HT-29 (cell line): ENCODE measurements at places on chromosomes 7 and 10. TPM values are rescaled to one million over a fixed set of nuclear protein-coding genes. Genes with fewer than 3 reads are reported as not detected.

OR13A1 gene
- not detected in 2 replicates for total RNA-seq

CCDC7 gene
- total RNA-seq: 0.31 and 1.3 TPM in 2 replicates

NAT16 gene
- total RNA-seq: 0.13 TPM in 2 replicates

PRLHR gene
- not detected in 2 replicates for total RNA-seq

EGR2 gene
- total RNA-seq: 3.7 and 5.6 TPM in 2 replicates

H2BK1 gene
- not detected in 2 replicates for total RNA-seq

LIPN gene
- total RNA-seq: not detected in 2 replicates

CYP3A7 gene
- total RNA-seq: 0.10 TPM in 1 of 2 replicates, not detected in the other

DNA sequence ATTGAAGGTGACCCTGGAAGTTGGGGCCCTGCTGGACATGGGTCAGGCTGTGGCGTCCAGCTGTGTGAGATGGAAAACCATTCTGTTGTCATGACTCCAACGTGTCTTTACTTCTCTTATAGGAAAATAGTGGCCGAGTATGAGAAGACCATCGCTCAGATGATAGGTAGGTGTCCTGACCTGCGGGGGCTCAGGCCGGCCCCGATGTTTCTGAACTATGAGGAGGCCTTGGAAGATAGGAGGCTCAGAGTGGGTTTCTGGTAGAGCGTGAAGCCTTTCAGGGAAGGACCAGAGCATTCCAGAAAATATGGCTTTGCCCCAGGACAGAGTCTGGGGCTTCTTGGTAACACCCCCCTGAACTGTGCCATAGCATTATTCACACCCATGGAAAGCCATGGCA lies 29.3 kb upstream of the BTBD16 start:
- DNase-seq: no peak

- DNase-seq: no peak
These were observed 30.6 kb upstream of the PFKFB3 start for GRCh38 chr10:6171881-6172695.

- peak; percentile 45 for DNase-seq
These were observed 475.6 kb upstream of the KLF6 start for GRCh38 chr10:4260483-4261124.

- DNase-seq: peak; percentile 56
These were observed 23.6 kb upstream of the ING3 start for GRCh38 chr7:120926943-120927346.

- DNase-seq: no peak
These were observed 54.0 kb upstream of the KCNIP2 start for GRCh38 chr10:101897633-101898032.

GRCh38 chr7:134927076-134927475 lies 59.2 kb upstream of the AGBL3 start:
- no peak for DNase-seq

- peak; percentile 36 for DNase-seq
These were observed 29.8 kb downstream of the NDUFB2 start for GRCh38 chr7:140726281-140726680.

DNA sequence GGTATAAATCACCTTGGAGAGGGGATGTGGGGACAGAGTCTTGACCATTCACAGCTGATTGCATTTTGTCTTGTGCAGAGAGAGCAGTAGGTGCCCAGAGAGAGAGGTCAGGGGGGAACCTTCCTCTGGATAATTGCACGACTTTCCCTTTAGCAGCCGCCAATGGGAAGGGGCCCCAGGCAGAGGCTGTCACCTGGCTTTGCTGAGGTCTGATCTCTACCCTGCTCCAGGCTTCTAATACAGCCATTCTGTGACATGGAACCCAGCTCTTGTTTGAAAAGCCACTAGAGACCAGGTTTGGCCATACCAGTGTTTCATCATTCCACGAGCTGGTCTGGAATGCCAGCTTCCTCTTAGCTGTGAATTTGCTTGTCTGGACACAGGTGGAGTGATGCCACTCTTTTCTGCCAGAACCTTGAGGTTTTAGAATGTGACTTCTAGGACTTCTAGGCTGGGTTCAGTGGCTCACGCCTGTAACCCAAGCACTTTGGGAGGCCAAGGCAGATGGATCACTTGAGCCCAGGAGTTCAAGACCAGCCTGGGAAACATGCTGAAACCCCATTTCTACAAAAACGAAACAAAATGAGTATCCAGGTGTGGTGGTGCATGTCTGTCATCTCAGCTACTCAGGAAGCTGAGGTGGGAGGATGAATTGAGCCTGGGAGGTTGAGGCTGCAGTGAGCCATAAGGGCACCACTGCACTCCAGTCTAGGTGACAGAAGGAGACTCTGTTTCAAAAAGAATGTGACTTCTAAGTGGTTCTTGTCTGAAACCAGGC lies 159.9 kb downstream of the CAMK1D start:
- DNase-seq: no peak

DNA sequence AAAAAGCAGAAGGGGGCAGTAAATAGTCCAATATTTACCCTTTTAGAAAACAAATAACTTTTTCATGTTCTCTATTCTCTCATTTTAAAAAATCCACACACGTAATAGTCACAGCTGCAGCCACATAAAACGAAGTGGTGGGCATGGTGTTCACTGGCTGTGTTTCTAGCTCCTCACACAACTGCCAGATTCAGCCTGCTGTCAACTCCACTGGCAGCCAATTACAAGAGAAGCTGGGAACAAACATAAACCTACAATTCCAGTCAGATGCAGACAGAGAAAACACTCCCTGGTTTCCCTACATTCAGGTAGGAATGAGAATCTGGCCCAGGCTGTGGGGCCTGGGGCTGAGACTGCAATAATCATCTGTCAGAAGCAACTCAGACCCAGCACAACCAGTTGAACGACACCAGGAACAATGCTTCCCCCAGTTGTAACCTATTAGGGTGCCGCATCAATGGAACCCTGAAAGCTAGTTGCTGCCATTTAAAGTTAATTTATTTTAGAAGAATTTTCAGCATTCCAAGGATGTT lies 29.1 kb downstream of the ERCC6 start:
- no peak for DNase-seq

DNA sequence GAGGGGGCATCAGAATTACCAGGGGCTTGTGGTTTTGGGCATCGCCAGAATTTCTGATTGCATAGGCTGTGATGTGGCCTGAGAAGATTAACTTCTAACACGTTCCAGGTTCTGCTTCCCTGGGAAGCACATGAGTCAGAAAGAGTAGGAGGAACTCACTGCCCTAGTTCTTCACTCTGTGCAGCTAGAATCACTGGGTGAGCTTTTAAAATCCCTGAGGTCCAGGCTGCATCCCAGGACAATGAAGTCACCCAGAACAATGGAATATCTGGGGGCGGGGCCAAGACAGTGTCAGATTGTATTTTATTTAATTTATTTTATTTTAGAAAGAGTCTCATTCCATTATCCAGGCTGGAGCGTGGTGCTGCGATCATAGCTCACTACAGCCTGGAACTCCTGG lies 636.5 kb downstream of the CALN1 start:
- DNase-seq: no peak

- DNase-seq: no peak
These were observed 1.0 kb upstream of the GNA12 start for GRCh38 chr7:2845034-2845592.

- DNase-seq: no peak
These were observed 123.1 kb downstream of the GNAI1 start for GRCh38 chr7:80257756-80258155.

GRCh38 chr7:38744746-38745145 lies 113.6 kb upstream of the AMPH start:
- no peak for DNase-seq

GRCh38 chr10:86330778-86331763 lies 35.5 kb downstream of the GRID1 start:
- DNase-seq: no peak

DNA sequence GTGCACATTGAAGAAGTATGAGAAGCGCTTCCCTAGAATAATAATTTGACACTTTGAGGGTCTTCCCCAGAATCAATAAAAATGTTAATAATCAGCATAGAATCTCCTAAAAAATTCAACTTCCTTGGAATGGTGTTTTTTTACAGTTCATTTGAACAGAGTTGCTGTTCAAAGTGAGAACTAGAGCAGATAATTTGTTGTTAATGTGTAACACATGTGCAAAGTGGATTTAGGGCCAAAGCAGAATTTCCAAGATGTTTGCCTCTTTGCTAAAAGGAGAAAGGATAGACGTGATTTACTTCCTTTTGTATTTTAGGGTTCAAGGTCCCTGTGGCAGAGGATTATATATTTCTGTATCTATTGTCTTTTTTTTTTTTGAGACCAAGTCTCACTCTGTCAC lies 73.8 kb downstream of the ZNF277 start:
- DNase-seq: no peak
